ENCODE measurements at places on chromosomes 1 and 21. TPM values are rescaled to one million over a fixed set of nuclear protein-coding genes. Genes with fewer than 3 reads are reported as not detected.

GRCh38 chr21:38183961-38184360, 72.8 kb upstream of the KCNJ15 start:
- no peak for DNase-seq

DNA sequence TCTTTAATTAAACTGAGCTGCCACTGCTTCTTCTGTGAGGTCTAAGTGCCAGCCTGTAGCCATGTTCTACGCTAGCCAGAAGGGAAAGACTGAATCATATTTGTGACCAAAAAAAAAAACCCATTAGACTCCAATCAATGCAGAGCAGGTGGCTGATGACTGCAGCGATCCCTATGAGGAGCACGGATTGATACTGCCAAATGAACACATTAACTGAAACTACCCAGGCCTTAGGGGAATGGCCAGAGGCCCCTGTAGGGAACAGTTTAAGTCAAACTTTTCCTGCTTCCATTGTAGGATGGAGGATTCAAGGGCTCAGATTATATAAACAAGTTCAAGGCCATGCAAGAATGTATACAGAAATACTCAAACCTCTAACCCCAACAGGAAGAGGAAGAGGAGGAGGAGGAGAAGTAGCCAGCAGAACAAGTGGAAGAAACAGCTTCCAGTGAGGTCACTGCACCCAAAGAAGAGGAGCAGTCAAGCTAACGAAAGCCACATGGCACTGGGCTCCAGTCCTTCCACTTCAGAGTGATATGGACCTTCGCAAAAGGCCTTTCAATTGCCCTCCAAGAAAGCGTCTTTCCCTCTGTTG, 328.3 kb downstream of the SMYD3 start:
- no peak for DNase-seq

DNA sequence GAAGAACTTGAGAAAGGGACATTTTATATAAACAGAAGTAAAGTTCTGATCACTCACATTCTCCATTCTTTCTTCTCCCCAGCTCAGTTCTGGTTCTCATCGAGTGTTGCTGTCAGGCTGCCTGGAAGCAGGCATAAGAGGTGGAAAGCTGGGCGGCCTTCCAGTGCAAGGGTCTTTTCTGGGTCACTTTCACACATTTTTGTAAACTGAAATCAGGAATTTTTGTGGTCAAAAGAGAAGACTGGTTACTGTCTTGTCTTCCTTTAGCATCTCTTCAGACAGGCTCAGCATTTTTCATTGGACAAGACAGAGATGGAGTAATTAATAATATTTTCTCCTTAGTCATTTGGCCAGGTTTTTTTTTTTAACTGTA, 93.7 kb downstream of the CTH start:
- no peak for DNase-seq

- no peak for DNase-seq
Measured at GRCh38 chr1:186806477-186806876, 22.3 kb upstream of the PLA2G4A start.

DNA sequence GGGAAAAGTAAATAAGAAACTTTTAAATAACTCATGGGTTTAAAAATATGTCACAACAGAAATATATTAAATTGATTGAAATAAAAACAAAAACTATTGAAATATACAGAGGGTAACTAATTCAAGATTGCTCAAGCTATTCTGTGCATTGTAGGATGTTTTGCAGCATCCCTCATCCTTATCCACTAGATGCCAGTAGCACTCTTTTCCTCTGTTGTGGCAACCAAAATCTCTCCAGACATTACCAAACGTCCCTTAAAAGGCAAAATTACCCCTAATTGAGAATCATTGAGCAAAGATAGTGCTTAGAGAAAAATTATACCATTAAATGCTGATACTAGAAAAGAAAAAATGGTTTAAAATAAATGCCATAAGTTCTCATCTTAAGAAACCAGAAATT, 682.6 kb downstream of the RWDD3 start:
- no peak for DNase-seq

DNA sequence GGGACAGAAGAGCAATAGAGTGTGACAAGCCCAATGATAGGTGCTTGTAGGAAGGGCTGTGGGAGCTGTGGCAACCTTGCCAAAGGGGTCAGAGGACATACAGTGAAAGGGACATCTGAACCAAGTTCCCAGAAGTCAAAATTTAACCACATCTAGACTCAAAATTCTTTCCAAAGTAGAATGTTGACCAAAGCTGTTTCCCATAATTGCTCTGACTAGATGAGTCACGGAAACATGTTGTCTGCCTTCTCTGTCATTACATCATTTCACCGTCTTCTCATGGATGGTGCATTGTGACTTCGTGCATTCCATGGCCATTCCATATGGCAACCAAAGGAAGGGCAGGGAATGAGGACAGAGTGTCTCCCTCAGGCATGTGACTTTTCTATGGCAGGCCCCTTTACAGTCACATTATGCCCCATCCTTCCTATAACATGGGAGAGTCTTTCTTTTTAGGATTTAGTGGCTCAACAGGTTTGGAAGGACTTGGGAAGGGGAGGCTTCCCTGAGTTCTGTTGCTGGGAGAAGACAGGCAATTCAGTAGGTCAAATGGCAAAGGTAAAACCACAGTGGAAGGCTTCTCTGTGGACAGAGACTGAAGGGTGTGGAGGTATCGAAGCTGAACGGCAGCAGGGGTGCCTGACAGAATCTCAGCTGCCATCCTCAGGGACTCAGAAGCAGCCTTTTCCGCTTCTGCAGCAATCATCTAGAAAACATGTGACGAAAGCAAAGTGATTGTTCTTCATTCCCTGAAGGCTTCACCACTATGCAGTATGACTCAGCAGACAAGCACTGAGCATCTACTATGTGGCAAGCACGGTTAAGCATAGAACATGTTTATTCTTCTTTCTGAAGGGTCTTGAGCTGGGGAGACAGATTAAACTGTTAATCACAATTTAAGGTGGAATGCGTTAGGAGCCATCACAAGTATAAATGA, 24.7 kb downstream of the NPHS2 start:
- no peak for DNase-seq

GRCh38 chr1:174352883-174353608, 94.7 kb upstream of the GPR52 start:
- DNase-seq = no peak

DNA sequence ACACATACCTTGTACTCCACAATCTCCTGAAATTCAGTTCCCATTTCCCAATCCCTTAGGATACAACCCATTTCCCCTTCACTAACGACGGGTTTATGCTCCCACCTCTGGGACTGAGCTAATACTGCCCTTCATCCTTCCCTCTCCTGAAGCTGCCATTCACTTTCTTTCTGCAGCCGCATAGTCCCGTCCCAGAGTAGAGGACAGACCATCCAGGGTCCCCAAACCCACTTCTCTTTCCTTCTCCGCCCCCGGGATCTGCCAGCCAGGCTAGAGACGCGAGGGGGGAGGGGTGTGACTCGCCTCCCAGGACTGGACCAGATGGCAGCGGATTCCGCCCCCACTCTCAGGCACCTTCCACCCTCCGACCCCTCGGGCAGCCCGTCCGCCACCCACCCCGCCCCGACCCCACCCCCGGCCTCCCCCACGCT, 679 bp downstream of the ABL2 start:
- peak; percentile 63 for DNase-seq

- DNase-seq = no peak
Measured at GRCh38 chr1:23854568-23854967, 13.5 kb downstream of the FUCA1 start.

GRCh38 chr1:234724516-234725176, 114.7 kb upstream of the IRF2BP2 start:
- peak; percentile 62 for DNase-seq

GRCh38 chr21:41566500-41567014, 58.6 kb upstream of the TMPRSS2 start:
- DNase-seq = no peak

DNA sequence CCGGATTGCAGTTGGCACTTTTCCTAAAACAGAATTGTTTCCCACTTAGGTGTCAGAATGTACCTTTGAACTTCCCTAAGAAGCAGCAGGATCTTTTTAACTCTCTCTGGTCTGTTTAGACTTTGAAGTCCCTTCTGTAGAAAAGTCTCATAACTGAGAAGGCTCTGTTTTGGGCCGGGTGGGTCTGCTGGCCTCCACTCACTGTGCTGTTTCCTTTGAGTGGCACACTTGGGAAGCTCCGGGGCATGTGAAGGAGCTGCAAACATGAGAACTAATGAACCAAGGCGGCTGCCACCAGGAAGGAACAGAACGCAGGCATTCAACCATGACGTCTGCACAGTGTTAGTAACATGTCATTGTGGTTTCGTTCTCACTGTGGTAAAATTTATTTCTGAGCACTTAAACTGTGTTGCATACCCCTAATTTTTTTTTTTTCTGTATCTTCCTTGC, 19.5 kb upstream of the NCMAP start:
- peak; percentile 38 for DNase-seq

DNA sequence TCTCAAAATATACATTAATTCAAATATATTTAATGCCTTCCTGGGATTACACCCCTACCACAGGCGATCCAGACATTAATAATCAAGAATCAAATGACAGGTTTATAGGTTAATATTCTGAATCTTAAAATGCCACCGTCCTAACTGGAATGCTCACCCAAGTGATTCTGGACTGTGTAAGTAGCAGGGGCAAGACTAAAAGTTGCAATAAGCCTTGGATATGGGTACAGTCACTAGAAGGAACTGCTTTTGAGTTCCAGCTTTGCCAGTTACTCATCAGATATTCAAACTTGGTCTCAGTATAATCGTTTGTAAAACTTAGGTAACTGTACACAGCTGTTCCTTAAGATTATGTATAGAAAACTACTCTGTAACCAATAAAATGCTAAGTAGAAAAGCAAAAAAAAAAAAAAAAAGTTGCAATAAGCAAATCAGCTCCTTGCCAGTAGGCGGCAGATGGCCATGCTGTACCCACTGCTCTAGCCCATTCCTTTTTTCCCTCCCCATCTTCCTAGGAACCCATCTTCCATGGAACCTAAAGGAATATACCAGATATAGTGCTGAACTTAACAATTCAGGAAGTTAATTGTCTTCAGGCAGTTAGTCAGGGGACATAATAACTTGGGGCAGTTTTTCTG, 10.5 kb downstream of the RO60 start:
- no peak for DNase-seq

GRCh38 chr1:39328586-39329121, 124.2 kb downstream of the MACF1 start:
- no peak for DNase-seq

GRCh38 chr1:82597649-82598048, 796.9 kb downstream of the ADGRL2 start:
- no peak for DNase-seq

- no peak for DNase-seq
Measured at GRCh38 chr1:48051466-48052126, 54.4 kb upstream of the TRABD2B start.

- DNase-seq = no peak
Measured at GRCh38 chr1:97943354-97943753, 22.5 kb upstream of the DPYD start.

GRCh38 chr1:114196992-114197907, 43.6 kb upstream of the SYT6 start:
- no peak for DNase-seq

- no peak for DNase-seq
Measured at GRCh38 chr1:239056940-239057339, 329.4 kb upstream of the CHRM3 start.

GRCh38 chr1:14733048-14733778, 134.7 kb downstream of the KAZN start:
- no peak for DNase-seq

DNA sequence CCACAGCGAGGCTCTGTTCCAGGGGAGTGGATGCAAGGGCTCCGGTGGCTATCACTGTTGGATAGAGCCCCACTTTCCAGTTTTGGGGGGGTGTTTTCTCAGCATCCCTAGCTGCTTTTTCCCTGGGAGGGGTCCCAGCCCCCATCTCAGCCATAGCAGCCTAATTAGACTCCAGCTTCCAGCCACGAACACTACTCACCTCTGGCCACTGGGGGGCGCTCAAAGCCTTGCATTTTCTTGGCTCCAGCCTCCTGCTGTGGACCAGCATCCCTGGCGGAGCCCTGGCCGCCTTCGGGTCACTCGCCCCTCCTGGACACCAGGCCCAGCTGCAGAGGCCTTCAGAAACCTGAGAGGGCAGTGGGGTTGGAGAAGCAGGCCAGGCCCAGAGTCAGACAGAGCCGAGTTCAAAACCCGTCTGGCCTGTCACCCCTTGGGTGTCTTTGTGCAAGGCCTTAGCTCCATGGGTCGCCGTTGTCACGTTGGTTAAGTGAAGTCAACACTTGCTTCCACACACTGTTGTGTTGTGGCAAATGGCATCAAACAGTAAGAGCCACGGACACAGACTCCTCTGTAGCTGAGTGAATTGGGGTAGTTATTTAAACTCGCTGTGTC, 93.5 kb upstream of the ACTL8 start:
- peak; percentile 77 for DNase-seq

DNA sequence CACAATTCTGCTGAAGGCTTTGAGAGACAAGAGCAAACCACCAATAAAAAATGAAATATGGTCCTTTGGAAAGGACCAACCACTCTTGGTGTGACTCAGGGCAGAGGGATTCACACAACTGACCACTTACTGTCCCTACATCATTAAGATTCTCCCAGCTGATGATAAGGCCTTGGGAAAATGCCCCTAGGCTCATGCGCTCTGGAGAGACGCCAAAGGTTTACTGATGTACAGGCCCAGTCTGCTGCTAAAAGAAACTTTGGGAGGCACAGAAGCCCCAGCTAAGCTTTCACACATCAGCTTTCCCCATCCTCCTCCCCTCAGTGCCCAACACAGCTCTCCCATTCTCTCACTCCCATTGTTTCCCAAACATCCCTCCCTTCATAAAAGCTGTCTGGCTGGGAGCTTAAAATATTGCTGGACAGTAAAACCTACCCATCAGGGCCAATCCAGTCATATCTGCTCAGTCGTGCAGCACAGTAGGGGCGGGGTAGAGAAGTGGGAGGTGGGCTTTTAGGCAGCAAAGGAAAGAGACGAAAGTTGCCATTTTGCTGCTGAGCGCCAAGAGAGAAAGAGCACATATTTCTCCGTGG, at the start of gene GJA8:
GJA8 (plus strand) TSS at position 543 of the 593 bp plus-strand sequence. CDS start 5,161 bp downstream, outside the sequence.
- DNase-seq = no peak

- no peak for DNase-seq
Measured at GRCh38 chr1:74396462-74396861, 115.9 kb downstream of the LRRC53 start.

GRCh38 chr1:200372885-200373181, 37.0 kb downstream of the ZNF281 start:
- DNase-seq = no peak

- DNase-seq = no peak
Measured at GRCh38 chr1:168224991-168225390, 813 bp upstream of the SFT2D2 start.

The DNAJC28 gene
- total RNA-seq = 0.91 TPM

The DCST1 gene
- not detected for total RNA-seq

The PTGFRN gene
- total RNA-seq = 15.9 TPM

The LRRC71 gene
- total RNA-seq = not detected

The CFAP107 gene
- total RNA-seq = not detected

The C1orf56 gene
- total RNA-seq = 1.0 TPM

The NFASC gene
- 0.11 TPM for total RNA-seq

All from activated naive CD4-positive, alpha-beta T cell treated with anti-CD3 and anti-CD28 coated beads, Interleukin-2, amount 50 U/mL, for 72 hours (primary cell).